ENCODE measurements at places on chromosomes 1 and 21.

- no peak for DNase-seq
Observed at GRCh38 chr21:16978309-16978895, 534.4 kb upstream of the CXADR start.

DNA sequence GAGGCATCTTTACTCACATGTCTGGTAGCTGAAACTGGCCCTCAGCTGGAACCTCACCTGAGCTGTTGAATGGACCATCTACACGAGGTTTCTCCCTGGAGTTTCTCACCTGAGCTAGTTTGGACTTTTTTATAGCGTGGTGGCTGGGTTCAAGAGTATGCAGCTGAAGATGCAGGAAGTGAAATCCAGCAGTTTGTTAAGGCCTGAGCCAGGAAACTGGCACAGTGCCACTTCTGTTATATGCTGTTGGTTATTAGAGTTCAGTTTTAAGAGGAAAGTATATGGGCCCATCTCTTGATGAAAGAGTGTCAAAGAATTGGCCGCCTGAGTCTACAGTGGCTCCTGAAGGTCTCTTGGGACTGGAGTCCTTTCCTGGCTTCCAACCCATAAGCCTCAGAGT lies 35.6 kb downstream of the STUM start:
- DNase-seq: no peak

GRCh38 chr1:110243574-110243973 lies 33.5 kb downstream of the KCNC4 start:
- no peak for DNase-seq

GRCh38 chr1:228471762-228472398 lies 15.3 kb upstream of the RNF187 start:
- peak; percentile 44 for DNase-seq

DNA sequence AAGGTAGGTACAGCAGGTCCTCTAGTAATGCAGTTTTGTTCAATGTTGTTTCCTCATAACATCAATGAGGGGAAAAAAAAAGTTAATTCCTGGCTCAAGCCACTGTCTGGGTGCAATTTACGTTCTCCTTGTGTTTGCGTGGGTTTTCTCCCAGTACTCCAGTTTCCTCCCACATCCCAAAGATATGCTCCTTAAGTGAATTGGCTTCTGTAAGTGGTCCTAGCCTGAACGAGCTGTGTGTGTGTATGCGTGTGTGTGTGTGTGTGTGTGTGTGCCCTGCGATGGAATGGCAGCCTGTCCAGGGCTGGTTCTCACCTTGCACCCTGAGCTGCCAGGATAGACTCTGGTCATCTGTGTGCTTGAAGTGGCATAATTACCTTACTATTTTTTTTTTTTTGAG lies 332.0 kb downstream of the PDE4B start:
- no peak for DNase-seq

DNA sequence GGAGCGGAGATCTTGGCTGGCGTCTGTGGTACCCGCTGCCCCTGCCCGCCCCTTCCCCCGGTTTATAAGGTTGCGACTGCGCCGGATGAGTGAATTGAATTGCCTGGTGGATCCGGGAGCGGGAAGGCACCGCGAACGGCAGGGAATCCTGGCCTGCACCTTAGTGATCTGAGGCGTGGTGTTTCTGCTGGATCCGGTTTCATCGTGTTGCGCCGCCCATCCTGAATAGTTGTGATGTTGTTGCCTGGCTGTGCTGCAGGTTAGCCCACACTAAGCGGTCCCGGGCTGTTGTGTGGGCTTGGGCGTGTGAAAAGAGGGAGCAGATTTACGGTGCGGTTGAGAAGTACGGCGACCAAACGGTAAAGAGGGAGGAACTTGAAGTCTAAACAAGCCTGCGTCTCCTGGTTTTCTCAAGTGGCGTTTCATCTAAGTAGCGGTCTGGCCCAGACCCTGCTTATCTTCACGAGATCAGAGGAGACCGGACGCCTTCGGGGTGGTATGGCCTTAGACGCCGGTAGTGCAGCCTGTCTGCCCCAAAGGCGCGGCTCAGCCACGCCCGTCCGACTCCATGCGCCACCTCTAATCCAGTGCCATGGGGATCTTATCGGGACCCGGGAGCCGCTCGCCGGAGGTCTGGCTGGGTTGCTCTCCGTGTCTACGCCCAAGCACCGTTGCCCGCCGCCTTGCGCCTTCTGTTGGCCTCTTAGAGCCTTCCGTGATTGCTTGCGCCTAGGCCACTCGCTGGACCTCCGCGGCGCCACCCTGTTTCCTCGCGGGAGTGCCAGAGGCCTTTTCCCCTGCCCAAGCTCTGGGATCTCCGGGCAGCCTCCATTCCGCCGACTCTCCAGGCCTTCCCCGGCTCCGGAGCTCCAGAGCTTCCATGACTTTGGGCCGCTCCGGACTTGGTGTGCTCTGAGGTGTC lies 87.5 kb upstream of the RHOU start:
- DNase-seq: no peak
